ENCODE measurements at places on chromosomes 12 and 14.

DNA sequence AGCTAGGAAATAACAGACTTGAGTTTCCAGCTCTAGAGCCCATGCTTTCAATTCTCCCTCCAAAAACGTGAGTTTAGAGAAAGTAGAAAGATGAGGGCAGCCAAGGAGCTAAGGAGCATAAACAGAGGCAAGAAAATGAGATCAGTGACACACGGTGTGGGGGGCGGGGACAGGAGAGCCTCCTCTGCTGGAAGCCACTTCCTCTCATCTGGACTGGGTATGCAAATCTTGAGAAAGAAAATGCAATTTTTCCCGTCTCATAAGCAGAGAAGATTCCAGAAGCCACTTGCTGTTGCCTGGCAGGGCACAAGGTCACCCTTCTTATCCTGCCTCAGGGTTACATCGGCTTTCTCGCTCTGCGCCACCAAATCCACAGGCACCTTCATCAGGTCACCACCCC, 6.0 kb downstream of the OR10P1 start:
- DNase-seq: no peak

DNA sequence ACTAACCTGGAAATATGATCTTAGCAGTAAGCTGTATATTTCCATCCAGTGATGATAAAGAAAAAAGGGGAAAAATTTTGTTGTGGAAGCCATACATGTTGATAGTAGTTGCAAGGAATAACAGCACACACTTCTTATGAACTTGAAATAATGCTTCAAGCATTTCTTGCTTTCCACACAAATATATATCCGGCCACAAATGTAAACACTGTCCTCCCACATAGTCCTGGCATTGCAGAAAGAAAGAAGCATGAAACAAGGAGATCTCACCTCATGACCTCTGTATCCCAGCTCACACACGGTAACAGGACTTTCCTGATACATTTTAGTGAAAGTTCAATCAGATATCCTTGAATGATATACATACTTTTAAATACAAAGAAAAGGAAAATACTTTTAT, 56.0 kb downstream of the LLPH start:
- DNase-seq: no peak

GRCh38 chr12:5176036-5176435, 132.4 kb downstream of the KCNA5 start:
- no peak for DNase-seq

DNA sequence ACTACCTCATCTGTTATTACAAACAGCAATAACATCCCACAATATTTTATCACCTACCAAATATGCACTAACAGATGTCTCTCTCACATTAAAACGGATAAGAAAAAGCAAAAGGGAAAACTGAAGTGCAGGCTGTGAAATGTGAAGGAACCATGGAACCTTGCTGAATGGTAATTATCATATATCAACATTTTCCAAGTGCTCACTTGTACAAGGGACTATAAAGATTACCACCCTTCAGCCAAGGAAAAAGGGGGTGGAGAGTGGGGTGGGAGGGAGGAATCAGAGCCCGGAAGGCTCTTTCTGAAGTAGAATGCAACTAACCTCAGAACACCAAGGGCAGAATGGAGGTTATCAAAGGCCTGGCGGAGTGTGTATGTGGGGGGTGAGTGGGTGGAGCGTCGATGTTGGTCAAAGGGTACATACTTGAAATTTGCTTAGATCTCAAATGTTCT, 1.2 kb downstream of the SNX6 start:
- no peak for DNase-seq

GRCh38 chr12:94220804-94221203, 72.4 kb downstream of the PLXNC1 start:
- DNase-seq: no peak

DNA sequence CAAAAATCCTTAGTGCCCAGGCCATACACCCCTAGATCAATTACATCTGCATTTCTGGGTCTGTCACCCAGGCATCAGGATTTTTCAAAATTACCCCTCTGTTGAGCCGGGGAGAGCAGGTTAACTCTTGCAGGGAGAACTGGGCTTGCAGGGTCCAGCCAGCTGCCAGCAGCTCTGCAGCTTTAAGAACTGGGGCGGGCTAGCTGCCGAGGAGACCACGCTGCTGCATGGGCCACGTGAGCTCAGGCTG, at the start of gene DGLUCY:
Gene DGLUCY, plus strand, starts transcription at position 245 of the 250 bp plus-strand sequence. CDS start 46,222 bp downstream, outside the sequence.
- no peak for DNase-seq

DNA sequence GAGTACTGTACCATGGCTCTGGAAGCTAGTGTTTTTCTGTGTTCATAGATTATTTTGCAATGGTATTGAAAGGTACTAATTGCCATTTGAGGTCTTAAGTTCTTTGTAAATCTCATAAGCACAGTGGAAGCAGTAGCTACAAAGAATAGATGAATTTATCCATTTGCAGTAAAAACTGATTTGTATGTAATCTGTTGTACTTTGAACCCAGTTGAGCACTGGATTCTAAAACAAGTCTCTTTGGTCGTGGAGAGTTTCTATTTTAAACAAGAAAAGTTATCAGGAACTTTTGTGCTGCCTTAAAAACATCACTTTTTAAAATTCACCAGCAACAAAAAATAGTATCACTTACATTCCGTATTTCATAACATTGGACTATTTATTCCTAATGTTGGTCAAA, 4.1 kb downstream of the RAP1B start:
- no peak for DNase-seq

DNA sequence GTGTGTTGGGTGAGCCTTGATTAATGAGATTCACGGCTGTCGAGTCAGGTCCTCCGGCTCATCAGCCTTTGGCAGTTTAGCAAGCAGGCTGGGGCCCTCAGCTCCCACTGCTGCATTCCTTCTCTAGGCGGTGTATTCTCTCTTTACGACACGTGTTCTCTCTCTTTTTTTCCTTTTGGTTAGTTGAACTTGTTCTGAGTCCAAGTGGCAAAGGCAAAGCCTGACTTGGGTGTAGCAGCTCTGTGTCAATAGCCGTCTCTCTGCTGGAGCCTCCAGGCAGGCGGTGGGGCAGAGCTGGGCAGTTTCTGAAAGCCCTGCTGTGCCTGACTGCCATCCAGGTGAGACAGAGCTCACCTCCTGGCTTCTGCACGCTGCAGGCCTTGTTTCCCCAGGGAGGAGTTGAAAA, 46.6 kb downstream of the SUSD6 start:
- DNase-seq: no peak

DNA sequence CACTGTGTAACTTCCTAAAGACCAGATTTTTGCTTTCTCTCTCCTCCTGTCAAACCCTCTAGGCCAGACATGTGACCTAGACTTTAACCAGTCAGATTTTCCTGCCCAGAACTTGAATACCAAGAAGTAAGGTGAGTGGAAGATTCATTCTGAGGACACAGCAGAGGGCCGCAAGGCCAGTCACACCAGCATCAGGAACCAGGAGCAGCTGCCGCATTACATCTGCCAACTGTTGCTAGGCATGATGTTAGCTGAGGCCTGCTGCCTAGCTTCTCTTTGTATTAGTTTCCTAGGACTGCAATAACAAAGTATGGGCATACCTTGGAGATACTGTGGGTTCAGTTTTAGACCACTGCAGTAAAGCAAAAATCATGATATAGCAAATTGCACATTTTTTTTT, 101.9 kb upstream of the BMP4 start:
- no peak for DNase-seq

DNA sequence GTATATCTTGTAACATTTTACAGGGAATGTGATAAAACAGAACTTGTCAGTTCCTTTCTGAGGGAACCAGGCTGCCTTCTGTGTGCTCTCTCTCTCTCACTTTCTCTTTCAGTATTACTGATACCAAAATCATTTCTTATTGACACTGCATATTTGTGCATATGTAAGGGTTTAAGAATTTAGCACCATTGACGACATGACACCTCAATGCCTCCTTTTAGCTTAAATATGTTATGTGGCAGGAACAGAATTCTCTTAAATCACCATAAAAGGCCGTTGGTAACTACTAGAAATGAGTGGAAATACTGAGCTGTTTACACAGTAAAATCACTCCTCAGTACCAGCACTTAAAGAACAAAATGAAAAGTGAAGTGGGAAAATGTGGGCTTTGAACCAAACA, 457.7 kb upstream of the SYT1 start:
- no peak for DNase-seq

- no peak for DNase-seq
Measured at GRCh38 chr14:93655078-93655750, 133.1 kb downstream of the PRIMA1 start.

- DNase-seq: no peak
Measured at GRCh38 chr12:23948291-23948690, 1.2 kb downstream of the SOX5 start.

DNA sequence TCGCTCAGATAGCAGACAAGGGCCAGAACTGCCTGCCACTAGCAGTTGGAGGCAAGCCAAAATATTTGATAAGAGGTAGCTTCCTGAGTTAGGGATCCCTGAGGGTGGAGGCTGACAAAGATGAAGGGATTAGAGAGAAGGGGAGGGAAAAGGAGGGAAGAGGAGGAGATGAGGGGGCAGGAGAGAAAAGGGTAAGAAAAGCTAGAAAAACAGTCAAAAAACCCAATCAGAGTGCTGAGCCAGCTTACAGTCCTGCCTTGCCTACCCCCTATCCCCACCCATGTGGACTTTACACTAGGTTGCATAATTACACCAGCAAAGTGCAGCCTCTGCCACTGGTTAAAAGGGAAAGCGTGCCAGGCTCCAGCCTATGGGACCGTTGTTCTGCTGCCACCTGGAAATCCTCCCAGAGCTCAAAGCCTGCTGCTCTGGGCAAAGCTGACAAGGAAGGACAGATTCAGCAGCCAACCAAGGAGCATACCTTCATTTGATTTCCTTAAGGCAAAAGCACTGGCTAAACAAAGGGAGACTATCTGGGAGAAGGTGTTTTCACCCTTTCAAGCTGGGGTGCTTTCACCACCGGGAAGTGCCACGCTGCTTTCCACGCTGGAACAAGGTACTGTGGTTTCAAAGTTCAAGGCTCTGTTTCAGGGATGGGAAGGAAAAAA, 3.8 kb upstream of the NUMB start:
- DNase-seq: no peak

DNA sequence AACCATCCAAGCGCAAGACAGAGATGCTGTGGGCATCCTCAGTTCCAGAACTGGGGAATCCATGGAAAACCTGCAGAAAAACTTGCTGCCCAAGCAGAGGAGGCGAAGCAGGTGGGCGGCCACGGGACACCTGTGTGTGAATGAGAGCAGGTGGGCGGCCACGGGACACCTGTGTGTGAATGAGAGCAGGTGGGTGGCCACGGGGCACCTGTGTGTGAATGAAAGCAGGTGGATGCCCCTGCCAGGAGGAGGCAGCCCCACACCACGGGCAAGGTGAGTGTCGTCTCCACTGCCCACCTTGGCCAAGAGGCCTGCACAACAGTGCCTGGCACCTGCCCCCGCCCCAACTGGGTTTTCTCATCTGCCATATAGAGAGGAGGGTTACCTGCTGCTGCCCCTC, 59.2 kb downstream of the GSC start:
- DNase-seq: no peak

DNA sequence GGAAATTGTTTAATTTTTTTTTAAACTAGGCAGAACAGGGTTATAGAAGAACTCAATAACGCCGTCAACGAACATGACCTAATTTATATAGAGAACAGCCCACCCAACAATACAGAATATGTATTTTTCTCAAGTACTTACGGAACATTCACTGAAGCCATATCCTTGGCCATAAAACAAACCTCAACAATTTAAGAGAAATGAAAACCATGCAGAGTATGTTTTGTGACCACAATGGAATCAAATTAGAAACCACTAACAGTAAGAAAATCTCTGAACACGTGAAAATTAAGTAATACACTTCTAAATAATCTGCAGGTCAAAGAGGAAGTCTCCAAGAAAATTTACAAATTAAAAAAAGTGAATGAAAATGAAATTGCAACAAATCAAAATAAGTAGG, 9.4 kb downstream of the SART3 start:
- no peak for DNase-seq

DNA sequence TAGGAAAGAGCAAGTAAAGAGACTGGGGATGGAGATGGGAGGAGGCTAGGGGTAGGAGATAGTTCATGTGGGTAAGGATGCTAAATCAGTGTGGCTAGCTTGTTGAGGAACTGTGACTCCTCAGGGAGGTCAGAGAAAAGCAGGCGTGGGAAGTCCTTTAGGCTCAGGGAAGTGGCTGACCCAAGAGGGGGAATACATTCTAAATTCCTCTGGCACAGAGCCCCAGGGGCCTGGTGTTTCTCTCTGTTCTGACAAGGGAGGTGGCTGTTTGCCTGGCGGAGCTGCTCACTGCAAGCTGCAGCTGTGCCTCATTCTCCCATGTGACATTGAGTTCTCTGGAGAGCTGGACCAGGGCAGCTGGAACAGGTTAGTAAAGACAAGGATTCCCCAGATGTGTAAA, 152.2 kb upstream of the SLC38A2 start:
- DNase-seq: no peak

DNA sequence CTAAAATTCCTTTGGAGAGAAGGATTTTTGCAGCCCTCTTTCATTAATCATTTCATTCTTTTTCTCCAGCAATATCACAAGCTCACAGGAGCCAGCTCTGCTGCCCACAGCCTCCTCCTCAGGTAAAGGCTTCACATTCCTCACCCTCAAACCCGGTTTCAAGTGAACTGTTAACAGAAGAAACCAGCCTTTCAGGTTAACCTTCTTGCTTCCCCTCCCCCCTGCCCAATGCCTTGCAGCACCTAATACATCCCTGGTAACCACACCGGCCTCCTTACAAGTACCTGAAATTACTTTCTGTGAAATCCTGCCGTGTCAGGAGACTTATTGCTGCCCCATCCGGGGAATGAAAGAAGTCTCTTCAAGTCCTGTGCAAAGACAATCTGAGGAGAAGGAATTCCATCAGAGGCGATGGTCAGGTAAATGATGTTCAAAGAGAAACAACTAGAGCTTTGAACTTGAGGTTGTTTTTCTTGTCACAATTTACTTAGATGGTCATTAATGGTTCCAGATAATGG, 111.2 kb downstream of the MYRFL start:
- no peak for DNase-seq

DNA sequence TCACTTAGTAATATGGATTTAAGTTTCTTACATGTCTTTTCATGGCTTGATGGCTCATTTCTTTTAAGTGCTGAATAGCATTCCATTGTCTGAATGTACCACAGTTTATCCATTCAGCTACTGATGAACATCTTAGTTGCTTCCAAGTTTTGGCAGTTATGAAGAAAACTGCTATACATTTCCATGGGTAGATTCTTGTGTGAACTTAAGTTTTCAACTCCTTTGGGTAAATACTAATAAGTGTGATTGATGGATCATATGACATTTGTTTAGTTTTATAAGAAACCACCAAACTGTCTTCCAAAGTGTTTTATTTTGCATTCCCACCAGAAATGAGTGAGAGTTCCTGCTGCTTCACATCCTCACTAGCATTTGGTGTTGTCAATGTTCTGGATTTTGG, 119.2 kb downstream of the NAV3 start:
- DNase-seq: no peak

GRCh38 chr12:83049306-83049705, 362.6 kb downstream of the TMTC2 start:
- no peak for DNase-seq
